Right lung (tissue), 10 donors: ENCODE measurements at places on chromosomes 7 and 10.
A peak's percentile ranks its signal among the peaks of the same experiment; 100 is the strongest.

DNA sequence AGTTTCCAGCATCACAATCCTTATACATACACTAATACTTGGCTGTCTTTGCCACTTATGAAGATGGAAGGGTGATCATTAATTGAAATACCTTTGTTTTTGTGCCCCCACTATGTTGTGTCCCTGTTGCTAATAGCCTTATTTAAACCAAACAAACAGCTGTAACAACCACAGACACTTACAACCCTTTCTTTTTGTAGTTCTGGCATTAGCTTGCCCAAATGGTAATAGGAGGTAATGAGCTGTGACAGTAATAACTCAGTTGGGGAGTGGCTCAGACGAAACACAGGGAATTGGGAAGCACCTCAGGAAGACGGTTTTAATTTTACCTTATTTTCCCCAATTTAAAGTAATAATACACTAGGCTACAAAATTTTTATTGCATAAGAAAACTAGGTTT, 83.4 kb downstream of the MDFIC start:
- DNase-seq: no peak

- DNase-seq: no peak
Observed at GRCh38 chr7:20376796-20377195, 46.1 kb downstream of the ITGB8 start.

DNA sequence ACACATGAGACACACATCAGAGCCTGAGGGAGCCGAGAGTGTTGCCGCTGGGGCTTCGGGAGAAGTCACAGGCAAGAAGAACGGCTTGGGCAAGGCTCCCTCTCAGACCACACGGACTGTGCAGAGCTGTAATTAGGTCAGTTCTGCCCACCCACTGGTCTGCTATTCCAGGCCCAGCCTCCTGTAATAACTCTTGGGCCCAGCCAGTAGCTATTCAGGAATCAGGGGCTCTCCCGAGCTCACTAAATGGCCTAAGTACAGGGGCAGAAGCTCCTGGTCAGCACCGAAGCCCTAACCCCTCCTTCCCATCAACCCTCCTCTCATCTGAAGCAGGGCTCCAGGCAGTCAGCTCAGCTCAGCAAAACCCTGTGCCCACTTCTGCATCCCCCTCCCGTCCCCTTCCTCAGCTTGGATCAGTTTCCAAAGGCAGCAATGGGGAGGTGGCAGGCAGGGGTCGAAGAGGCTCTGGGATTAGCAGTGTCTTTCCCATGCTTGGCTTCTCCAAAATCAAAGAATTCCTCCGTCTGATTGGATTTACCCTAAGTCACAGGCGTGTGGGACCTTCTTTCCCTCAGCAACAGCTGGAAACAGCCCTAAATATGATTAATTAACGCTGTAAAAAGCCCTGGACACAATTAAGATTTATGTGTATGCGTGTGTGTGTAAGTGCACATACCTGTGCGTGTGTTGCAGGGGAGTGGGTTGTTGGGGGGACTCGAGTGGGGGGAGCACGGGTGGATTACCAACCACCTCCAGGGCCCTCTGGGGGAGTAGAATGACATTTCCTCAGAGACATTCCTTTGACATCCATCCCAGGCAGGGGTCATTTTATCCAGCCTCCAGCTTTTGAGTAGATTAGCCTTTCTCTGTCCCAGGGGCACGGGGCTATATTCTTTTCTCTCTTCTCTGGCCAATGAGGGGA, 48.4 kb upstream of the BTRC start:
- no peak for DNase-seq

DNA sequence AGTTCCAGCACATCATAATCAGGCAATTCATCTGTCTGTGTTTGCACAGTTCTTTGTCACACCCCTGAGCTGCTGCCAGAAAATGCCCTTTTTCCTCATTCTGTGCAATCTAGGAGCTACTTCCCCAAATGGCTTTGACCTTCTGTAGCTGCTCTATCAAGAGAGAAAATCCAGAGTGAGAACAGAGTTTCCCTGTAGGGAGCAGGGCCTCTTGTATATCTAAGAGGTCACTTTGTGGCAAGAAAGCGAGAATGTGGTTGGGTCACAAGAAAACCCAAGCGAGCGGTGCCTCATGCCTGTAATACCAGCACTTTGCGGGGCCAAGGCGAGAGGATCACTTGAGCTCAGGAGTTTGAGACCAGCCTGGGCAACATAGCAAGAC, 24.3 kb downstream of the SLC29A3 start:
- peak; percentile 50 for DNase-seq

DNA sequence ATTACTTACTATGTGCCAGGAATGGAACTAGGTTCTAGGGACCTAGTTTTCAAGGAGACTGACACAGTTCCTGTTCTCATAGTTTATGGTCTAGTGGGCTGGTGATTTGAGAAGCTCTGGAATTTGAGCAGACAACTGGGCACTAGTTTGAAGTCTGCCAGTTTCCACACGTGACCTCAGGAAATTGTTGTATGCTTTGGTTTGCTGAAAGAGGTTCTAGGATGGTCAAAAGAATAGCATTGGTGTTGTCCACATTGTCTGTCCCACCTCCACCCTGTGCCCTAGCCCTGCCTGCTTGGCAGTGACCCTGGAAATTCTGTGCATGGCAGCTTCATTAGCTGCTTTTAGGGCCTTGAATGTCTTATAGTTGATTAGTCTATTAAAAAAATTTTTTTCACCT, 28.7 kb downstream of the GBF1 start:
- DNase-seq: no peak

DNA sequence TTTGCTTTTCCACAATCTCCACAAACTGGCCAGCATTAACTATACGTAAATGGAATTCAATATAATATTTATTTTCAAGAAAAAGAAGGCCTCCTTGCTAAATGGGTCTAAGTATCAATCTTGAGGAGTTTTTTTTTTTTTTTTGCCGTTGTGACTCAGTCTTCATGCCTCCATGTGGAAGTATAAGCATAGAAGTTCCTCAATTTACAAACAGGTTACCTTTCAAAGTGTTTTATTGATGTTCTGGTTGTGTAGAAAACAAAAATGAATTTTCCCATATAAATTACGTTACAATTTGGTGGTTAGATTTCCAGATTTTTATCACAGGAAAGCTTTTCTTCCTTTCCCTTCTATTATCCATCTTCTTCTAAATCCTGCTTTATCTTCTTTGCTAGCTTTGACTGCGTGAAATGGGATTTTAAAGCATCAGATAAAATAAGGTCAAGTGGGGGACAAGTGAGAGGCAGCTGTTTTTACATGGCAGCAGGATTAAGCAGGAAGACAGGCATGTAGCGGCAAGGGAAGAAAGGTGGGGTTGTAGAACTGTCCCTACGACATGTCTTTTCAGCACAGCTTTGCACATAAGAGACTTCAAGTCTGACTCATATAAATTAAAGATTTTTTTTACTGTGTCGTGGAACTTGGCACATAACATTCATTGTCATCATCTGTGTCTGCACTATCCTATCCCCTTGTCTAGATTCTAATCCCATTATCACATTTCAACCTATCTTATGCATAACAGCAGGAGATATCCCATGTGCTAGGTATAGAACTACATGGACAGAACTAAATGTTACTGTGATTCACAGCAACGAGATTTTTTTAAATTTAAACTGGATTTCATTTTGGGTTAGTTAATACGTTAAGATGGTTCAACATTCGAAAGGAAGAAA, 135.3 kb upstream of the FAM3C start:
- DNase-seq: no peak

DNA sequence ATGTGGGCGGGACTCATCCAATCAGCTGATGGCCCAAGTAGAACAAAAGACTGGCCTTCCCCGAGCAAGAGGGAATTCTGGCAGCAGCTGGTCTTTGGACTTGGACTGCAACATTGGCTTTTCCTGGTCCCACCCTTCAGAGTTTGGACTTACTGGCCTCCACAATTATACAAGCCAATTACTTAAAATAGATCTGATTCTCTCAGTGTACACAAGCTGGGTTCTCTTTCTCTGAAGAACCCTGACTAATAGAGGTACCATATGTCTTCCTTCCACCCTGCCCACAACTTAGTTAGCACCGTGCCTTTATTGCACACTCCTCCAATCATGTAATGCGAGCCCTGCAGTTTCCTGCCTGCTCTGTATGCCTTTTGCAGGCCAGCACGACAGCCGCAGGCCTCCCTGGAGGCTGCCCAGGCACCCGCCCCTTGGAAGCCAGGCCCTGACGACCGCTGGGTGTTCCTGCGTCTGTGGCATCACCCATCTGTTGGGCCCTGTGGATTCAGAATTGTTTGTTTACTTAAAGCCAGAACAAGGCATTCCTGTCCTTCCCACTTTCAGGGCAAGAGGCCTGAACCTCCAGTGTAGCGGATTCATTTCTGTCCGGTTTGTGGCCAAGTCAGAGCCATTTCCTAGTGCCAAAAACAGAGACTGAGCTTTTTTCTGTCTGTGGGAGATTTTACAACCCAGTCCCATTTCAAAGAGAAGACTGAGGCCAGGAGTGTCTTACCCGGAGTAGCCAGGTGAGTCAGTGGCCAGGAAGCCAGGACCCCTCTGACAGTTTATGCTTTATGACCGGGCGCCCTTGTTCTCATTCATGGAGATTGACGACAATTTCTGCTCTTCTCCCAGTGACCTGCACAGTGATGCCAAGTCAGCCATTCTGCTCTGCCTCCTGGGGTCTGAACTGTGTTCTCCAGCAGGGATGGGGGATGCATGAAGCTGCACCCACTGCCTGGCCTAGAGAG, 968 bp upstream of the INMT start:
- peak; percentile 82 for DNase-seq

DNA sequence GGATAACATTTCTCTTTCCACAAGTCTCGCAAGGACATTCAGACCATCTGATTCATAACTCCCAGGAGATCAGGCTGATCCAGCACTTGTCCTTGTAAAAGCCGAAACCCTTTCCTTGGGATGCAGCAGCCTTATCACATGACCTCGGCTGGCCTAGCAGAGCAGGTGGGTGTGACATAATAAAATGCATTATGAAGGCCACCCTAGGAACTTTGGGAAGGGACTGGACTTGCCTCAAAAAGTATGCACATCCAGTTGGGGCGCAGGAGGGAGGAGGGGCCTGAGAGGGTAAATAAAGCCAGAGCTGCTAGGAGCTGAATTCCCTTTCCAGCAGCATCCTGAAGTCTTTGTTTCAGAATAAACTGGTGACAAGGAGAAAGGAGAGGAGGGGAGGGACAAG, 260.8 kb downstream of the SNX13 start:
- no peak for DNase-seq

GRCh38 chr10:79101560-79102497, 33.1 kb downstream of the ZMIZ1 start:
- DNase-seq: peak; percentile 62

DNA sequence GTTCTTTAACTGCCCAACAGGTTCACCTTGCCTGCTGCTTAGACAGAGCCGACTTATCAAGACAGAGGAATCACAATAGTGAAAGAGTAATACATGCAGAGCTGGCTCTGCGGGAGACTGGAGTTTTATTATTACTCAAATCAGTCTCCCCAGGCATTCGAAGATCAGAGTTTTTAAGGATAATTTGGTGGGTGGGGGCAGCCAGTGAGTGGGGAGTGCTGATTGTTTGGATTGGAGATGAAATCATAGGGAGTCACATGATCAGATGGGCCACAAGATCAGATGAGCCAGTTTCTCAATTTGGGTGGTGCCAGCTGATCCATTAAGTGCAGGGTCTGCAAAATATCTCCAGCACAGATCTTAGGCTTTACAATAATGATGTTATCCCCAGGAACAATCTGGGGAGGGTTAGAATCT, 131.3 kb downstream of the AKR1D1 start:
- DNase-seq: no peak

- no peak for DNase-seq
Observed at GRCh38 chr7:124720195-124720594, 45.4 kb downstream of the GPR37 start.

- no peak for DNase-seq
Observed at GRCh38 chr7:24755541-24756407, 1.5 kb downstream of the GSDME start.

DNA sequence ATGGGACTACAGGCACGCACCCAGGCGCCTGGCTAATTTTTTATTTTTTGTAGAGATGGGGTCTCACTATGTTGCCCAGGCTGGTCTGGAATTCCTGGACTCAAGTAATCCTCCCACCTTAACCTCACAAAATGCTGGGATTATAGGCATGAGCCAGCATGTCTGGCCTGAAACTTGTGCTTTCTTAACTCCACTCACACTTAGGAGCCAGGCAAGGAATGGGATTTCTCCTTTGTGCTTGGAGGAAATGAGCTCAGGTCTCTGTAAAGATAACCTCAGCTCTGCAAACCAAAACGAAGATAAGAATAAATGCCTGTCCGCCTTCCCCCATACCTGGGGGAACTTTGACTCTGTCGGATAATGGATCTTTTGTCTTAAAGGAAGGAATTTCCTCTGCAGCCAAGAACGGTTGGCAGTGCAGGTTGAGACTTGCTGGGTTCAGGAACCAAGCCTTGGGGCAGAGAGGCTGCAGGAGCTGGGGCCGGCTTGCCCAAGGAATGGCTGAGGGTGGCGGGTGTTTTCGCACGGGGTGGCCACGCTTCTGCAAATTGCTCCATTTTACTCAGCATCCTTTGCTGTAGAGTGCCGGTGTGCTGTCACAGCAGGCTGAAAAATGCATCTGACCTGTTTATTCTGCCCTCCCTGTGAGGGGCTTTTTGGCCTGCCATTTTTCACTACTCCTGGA, 174.2 kb downstream of the KIAA1217 start:
- peak; percentile 10 for DNase-seq

DNA sequence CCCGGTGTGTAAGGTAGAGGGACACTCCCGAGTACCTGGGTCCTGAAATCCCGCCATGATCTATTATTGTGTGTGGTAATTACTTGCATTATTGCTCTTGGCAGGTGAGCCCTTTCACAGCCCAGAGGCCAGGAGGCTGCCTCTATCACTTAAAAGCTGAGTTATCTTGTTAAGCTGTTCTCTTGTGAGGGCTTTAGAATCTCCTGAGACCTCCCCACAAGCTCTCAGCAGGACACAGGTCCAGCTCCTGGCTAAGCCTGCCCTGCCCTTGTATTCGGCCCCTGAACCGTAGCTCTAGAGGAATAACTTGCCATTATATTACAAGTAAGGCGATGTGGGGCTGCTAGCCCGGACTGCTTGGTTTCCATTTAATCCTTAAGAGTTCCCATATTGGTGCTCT, 13.9 kb downstream of the SND1 start:
- no peak for DNase-seq

- no peak for DNase-seq
Observed at GRCh38 chr7:135480966-135481597, 28.8 kb downstream of the CNOT4 start.

DNA sequence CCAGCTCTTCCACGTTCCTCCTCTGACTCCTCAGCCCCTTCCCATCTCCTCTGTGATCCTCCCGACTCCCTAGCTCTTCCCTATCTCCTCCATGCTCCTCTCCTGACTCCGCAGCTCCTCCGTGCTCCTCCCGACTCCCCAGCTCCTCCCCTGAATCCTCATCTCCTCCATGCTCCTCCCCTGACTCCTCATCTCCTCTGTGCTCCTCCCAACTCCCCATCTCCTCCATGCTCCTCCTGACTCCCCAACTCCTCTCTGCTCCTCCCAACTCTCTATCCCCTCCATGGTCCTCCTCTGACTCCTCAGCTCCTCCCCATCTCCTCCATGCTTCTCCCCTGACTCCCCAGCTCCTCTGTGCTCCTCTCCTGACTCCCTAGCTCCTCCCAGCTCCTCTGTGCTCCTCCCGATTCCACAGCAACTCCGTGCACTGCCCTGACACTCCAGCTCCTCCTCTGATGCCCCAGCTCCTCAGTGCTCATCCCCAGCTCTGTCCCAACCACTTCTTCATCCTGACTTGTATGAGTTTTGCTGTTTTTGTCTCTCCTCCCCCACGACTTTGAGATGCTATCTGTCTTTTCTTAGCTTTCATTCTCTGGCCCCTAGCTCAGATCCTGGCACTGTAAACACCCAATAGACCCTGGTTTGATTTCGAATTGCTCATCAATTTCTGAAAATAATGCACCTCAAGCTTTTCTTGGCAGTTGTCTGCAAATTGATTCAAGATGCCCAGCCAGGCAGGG, 38.3 kb downstream of the OAT start:
- no peak for DNase-seq

- no peak for DNase-seq
Observed at GRCh38 chr7:99786726-99787335, 2.8 kb upstream of the CYP3A4 start.
